ENCODE measurements at places on chromosomes 3 and 15.
A peak's percentile ranks its signal among the peaks of the same experiment; 100 is the strongest.

- DNase-seq: no peak
Observed at GRCh38 chr3:34646911-34647460, 848.6 kb downstream of the PDCD6IP start.

- DNase-seq: no peak
Observed at GRCh38 chr3:17144665-17144993, 259.9 kb downstream of the PLCL2 start.

- DNase-seq: peak; percentile 90
Observed at GRCh38 chr15:91965501-91966193, 112.1 kb downstream of the SLCO3A1 start.

DNA sequence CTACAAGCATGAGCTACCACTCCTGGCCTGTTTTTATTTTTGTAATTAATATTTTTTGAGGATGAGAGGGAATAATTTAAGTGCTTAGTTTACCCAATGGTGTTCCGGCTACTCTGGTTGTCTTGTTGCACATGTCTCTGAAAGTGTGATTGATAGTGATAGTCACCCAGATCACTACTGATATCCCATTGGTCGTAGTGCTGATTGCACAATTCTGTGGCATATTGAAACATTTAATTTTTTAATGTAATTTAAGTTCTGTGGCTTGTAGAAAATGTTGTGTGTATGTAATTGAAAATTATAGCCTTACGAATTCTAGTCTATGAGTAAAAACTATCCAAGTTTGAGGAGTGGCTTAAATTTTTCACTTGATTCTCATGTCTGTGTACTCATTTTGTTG lies 11.9 kb downstream of the ARIH2 start:
- DNase-seq: no peak

GRCh38 chr3:4838621-4839022 lies 140.6 kb upstream of the BHLHE40 start:
- no peak for DNase-seq

- DNase-seq: no peak
Observed at GRCh38 chr3:52200981-52201679, 3.2 kb downstream of the ALAS1 start.

- DNase-seq: no peak
Observed at GRCh38 chr3:96814651-96815567, 515 bp downstream of the EPHA6 start.

DNA sequence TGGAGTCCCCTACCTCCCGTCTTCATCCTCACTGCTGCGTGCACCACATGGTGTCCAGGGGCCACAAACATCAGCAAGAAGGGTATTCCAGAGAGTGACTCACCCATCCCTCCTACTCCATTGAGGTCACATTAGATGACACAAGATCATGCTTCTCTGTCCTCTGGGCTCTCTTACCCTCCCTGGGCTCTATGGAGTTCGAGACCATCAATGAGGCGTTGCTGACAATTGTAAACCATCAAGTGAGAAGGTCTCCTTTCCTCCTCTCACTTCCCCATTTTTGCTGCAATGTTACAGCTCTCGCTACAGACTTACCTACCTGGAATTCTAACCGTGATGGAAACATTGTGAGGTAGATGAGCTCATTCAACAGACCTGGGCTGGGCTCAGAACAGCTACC lies 51.7 kb downstream of the HMCES start:
- DNase-seq: no peak

DNA sequence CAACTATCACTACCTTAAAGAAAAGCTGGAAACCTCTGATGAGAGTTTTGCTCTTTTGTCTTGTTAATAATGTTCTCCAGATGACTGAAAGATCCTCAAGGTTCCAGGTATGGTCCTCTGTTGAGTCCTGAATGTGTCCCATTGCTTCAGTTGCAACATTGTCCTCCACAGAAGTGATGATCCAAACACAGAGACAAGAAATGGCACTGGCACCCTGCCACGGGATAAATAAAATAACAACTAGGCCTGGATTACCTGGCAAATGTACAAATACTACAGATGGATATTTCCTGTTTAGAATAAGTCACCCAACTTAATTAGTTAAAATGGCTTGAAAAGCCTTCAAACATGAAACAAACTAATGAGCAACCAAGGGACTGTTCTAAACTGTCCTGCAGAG lies 58.3 kb downstream of the EIF3J start:
- no peak for DNase-seq

DNA sequence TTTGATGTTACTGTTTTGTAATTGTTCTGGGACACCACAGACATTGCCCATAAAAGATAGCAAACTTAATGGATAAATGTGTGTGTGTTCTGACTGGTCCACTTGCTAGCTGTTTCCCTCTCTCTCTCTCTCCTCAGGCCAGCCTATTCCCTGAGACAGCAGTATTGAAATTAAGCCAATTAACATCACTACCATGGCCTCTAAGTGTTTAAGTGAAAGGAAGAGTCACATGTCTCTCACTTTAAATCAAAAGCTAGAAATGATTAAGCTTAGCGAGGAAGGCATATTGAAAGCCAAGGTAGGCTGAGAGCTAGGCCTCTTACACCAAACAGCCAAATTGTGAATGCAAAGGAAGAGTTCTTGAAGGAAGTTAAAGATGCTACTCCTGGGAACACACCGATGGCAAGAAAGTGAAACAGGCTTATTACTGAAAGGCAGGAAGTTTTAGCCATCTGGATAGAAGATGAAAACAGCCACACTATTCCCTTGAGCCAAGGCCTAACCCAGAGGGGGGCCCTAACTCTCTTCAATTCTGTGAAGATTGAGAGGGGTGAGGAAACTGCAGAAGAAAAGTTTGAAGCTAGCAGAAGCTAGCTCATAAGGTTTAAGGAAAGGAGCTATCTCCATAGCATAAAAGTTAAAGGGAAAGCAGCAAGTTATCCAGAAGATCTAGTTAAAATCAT lies 295.1 kb downstream of the CHST2 start:
- DNase-seq: no peak

DNA sequence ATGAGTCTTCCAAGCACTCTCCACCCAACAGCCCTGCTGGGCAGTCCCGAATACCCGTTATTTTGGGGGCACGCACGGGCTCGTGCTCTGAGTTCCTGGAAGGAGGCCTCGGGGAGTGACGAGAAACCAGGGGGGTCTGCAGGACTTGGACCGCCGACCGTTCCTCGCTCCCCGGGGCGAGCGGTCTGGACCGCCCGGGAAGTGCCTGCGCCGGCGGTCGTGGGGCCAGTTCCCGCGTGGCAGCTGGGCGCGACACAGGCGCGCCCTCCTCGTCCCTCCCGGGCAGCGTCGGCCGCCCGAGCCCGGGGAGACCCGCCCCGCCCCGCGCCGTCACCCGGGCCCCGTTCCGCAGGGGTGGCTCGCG lies 387 bp downstream of the GNB4 start:
- peak; percentile 50 for DNase-seq

DNA sequence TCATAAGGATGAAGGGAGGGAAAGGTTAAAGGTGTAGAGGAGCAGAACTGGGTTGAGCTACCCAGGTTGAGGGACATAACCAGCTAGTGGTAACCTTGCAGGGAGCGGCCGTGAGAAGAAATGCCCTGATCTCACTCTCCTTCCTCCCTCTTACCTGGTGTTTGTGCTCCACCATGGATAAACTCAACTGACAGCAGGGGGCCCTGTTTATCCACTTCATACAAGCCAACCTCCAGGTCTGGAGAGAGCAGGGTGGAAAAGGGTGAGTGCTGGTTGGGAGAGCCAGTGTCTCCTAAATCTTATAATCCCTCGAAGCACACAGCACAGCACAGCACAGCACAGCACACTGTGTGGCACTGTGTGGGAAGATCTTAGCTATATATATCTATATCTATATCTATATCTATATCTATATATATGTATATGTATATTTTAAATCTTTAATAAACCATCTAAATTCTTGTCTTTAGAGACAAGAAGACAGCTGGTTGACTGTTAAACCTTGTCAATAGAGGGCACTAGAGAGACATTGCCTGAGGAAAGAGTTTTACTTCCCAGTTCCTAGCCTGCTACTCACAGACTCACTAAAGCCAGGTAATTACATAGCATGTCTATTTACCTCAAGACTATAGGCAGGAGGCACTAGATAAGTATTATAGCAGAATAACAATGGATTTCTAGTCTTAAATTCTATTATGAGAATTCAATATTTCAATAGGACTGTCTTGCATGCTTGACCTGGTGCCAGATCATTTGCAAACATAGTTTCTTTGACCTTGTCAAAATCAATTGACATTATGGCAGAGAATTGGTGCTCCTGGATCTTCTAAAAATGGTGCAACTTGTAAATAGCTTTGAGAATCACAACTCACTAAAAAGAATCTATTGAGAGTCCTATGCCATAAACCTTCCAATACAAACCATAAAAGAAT lies 21.7 kb upstream of the FMN1 start:
- DNase-seq: no peak

DNA sequence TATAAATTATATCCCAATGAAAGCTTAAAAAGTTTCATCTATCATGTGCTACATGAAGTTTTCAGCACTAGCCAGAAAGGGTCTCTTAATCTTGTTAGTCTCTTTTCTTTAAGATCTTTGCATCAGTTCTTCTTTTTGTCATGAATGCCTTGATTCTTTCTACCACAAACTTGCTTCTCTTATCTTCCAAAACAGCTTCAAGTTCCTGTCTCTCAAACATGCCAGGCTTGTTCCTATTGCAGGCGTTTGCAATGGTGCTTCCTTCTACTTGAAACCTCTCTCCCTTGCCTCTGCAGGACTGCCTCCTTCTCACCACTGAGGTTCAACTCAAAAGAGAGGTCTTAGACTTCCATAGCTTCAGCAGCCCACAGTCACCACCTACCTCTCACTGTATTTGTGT lies 104.3 kb upstream of the FRMD4B start:
- DNase-seq: no peak
